ENCODE measurements at places on chromosomes 7 and 10.

GRCh38 chr10:91545838-91546237 lies 87.0 kb downstream of the PPP1R3C start:
- DNase-seq = no peak

DNA sequence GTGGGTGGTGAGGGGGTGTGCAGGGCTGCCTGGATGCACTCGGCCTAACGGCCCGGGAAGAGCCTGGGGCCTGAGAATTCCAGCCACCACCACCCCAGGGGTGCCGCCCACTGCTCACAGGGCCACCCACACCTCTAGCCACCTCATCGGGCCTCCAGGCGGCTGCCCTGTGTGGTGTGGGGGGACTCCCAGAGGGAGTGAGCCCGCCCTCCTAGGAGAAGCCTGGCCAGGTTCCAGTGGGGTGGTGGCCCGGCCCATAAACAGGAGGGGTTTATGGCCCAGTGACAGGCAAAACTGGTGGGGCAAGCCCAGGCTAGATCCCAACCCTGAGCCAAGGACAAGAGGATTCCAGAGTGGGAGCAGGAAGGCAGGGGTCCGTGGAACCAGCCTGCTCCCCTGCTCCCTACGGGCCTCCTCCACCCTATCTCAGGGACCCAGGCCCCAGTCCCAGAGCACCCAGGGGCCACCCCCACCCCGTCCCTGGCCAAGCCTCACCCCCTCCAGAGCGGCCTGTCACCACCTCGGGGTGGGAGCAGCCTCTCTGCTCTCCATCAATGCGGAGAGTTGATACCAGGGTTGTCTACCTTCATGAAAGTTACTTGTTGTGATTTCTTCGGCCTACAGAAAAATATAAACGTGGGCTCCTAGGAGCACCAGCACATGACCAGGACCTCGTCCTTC lies 20.2 kb upstream of the PDGFA start:
- no peak for DNase-seq

DNA sequence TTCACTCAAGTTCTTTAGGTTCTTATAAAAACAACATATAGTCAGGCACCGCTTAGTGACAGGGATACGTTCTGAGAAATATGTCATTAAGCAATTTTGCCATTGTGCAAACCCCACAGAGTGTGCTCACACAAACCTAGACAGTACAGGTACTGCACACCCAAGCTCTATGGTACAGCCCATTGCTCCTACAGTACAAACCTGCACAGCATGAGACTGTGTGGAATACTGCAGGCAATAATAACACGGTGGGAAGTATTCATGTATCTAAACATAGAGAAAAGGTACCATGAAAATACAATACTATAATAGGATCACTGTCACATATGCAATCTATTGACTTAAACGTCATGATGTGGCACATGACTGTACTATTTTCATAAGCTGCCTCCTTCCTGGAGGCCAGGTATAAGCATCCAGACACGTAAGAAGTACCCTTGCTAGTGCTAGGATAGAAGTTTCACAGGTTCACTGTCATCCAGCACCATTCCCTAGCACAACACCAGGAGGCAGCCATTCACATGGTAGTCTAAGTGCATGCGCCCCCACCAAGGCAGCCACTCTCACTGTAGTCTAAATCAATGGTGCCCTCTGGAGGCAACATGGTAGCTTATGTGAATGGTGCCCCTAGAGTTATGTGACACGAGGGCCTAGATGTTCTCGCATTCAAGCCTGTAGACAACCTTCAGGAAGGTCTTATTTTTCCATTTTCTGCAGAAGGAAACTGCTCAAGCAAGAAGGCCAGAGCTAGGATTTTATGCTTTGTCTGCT lies 98.5 kb downstream of the ARHGAP22 start:
- no peak for DNase-seq

- DNase-seq = no peak
These were observed 882 bp upstream of the CHCHD1 start for GRCh38 chr10:73780966-73781365.

DNA sequence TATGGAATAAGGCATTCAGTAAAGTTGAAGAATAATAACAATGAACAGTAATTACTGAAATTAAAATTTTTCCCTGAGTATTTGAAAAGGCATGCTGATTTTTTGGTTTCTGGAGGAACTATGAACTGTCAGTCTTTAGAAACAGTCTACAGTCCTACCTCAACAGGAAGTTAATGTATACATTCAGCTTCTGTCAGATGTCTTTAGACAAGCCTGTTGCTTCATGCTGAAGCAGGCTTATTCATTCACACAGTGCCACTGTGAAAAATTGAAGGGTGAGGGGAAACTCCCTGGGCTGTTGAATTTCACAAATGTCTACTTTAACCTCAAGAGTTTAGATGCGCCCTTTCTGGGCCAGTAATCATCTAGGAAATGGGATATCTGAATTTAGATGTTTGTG lies 3.5 kb downstream of the NRF1 start:
- DNase-seq = no peak

DNA sequence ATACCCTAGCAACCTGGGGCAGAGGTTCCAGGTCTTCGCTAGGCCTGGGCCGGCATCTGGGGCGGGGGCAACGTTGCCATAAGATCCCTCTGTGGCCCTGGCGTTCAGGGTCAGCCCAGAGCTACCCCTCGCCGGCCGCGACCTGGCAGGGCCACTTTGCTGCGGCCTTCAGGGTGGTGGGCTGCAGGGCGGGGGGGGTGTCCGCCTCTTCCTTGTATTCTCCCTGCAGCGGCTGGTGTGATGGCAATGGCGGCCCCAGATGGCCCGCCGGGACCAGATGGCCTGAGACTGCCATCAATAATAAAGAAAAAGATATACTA lies 539.2 kb upstream of the POT1 start:
- no peak for DNase-seq

DNA sequence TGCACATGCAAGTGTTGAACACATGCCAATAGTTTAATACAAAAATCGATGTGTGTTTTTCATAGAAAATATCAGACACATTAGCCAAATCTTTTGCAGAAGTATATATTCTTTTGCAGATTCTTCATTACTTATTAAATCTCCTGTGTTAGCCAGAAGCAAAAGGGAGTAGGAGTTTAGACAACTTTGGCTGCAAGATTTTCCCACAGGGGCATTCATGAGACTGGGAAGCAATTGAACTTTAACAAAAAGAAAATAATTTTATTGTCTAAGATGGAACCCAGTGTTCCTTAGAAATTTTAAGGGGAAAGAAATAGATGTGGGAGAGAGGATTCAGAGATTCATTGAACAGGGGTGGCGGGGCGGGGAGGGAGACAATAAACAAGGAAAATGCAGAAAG lies 1336.0 kb downstream of the GATA3 start:
- no peak for DNase-seq
